ENCODE measurements at places on chromosomes 2 and 18.

GRCh38 chr2:221134718-221135117 is 437.4 kb downstream of the EPHA4 start:
- no peak for DNase-seq

GRCh38 chr2:108266218-108266617 is 22.5 kb upstream of the SULT1C2 start:
- no peak for DNase-seq

DNA sequence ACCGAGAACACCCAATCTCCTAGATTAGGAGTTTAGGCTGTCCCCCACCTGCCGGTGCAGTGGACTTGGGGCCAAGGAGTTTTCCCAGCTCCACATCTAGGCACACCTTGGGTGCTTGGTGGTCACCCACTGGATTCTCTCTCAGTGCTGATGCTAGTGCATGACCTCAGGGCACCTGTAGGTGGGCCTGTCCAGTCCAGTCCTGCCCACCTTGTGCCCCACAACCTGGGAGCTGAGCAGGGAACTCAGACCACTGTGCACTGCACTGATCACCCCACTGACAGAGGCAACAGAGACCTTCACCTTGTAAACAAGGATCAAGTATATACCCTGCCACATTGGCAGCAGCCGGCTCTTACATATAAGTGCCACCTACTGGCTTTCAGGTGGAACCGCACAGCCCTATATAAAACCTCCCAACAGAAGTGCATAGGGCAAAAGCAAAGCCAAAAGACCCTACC is 12.7 kb upstream of the CDH19 start:
- no peak for DNase-seq

DNA sequence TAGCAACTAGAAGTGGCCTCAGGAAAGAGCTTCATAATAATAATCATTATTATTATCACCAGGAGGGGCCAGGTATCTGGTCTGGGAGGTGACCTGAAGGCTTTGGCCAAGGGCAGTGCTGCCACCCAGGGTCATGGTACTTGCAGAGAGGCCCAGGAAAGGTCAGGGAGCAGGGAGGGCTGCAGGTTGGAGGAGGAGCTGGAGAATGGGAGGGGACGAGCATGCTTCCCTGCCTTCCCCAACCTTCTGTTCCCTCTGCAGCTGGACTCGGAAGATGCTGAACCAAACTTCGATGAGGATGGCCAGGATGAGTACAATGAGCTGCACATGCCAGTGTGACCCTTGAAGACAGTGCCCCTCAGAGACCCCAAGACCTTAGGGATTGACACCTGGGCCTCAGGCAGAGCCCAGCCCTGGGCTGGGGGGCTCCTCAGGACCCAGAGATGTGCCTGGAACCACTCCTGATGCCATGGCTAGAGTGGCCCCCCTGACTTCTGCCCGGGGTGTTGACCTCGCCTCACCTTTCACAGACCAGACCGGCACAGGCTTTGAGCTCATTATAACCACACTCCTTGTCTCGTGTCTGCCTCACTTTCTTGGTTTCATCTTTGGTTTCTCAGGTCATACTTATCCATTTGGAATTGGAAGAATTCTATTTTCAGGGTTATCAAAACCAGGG is 14.1 kb downstream of the SLC4A3 start:
- no peak for DNase-seq

- peak; percentile 17 for DNase-seq
Observed at GRCh38 chr2:134866498-134867099, 28.2 kb downstream of the ACMSD start.

GRCh38 chr2:131056204-131056931 is 36.9 kb downstream of the FAM168B start:
- no peak for DNase-seq

DNA sequence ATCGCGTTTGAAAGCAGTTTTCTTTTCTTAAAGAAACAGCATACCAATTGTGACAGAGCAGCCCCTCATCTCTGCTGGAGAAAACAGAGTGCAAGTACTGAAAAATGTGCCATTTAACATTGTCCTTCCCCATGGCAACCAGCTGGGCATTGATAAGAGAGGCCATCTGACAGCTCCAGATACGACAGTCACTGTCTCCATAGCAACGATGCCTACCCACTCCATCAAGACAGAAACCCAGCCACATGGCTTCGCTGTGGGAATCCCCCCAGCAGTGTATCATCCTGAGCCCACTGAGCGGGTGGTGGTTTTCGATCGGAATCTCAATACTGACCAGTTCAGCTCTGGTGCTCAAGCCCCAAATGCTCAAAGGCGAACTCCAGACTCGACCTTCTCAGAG is 9.5 kb downstream of the GRHL1 start:
- no peak for DNase-seq

DNA sequence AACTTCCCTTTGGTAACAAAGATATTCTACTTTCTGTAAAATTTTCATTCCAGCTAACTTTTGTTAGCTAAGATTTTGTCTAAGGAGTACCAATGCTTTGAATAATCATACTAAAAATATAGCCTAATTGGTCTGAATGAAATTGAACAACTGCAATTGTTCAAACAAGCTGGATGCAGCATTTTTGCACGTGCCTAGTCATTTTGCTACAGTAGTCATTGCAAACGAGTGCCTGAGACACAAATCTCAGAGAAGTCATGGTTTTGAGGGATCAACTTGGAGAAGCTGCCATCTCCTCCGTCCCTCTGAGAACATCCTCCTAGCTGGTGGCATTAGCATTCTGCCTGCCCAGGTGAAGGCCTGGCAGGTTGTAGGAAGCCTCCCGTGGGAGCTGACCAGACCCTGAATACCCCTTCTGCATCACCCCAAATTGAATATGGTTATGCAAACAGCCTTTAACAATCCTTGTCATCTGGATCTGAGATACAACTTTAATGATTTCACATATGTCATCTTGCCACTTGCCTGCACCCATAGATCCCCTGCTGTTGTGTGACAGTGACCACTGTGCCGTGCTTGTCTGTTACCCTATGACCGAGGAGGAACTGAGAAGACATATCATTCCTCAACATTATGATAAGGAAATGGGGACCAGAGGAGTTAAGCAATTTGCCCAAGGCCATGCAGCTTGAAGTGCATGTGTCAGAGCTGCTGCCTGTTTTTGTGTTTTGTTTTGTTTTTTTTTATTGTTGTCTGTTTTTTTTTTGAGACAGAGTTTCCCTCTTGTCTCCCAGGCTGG is 29.1 kb upstream of the MGAT4A start:
- no peak for DNase-seq

GRCh38 chr2:72457801-72458516 is 310.3 kb upstream of the CYP26B1 start:
- no peak for DNase-seq

DNA sequence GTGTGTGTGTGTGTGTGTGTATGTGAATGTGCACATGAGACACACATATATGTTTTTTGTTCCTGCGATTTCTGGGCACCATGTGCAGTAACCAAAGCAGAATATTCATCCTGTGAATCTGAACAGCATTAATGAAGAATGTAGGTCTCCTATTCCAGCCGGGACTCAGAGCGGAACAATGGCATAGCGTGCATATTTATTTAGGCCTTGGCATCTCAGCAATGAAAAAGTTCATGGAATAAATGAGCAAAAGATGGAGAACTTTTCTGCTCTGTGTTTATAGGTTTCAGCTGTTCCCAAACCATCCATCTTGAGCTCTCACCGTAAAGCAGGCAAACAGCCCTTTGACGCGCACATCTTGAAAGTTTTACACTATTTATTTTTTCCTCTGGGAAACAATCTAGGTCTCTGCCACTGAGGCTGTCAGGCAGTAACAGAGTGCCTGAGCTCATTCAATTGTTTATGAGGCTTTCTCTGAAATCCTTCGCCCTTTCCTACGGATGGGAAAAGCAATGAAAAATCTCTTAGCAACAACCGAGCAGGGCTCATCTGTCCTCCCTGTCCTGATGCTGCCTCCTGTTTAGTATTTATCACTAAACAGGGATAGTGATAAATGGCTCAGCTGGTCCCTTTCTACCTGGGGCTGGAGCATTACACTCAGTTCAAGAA is 146.2 kb upstream of the MSH6 start:
- DNase-seq = no peak

DNA sequence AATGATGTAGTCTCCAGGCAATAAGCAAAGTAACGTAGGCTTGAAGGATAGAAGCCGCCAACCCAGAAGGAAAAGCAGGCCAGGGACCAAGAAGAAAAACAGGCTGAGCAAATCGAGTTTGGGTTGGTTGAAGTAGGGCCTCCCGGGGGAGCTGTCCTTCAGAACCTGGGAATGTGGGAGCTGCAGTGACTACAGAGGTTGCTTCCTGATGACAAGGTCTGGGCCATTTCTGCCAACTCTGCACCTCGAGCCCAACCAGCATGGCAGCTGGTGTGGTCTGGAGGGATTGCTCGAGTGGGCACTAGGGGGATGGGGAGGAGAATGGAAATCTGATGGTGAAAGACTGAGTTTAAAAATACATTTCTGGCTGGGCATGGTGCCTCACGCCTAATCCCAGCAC is 14.1 kb downstream of the ACMSD start:
- DNase-seq = no peak

- no peak for DNase-seq
Observed at GRCh38 chr18:3879114-3879835, 429.3 kb downstream of the TGIF1 start.

DNA sequence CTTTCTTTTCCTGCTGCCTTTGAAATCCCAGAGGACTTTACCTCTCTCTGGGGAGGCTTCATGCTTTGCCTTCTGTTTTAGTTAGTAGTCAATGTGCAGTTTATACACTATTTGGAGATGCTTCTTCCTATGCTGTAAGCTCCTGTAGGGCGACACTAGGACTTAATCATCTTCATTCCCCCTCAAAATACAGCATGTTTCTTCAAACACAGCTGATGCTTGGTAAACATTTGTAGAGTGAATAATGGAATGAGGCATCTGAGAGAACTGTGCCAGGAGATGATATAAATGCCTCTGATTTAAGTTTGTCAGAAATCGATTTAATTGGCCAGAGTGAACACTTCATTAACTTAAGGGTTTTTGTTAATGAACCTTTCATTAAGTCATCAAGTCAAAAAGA is 43.4 kb downstream of the LHCGR start:
- no peak for DNase-seq

DNA sequence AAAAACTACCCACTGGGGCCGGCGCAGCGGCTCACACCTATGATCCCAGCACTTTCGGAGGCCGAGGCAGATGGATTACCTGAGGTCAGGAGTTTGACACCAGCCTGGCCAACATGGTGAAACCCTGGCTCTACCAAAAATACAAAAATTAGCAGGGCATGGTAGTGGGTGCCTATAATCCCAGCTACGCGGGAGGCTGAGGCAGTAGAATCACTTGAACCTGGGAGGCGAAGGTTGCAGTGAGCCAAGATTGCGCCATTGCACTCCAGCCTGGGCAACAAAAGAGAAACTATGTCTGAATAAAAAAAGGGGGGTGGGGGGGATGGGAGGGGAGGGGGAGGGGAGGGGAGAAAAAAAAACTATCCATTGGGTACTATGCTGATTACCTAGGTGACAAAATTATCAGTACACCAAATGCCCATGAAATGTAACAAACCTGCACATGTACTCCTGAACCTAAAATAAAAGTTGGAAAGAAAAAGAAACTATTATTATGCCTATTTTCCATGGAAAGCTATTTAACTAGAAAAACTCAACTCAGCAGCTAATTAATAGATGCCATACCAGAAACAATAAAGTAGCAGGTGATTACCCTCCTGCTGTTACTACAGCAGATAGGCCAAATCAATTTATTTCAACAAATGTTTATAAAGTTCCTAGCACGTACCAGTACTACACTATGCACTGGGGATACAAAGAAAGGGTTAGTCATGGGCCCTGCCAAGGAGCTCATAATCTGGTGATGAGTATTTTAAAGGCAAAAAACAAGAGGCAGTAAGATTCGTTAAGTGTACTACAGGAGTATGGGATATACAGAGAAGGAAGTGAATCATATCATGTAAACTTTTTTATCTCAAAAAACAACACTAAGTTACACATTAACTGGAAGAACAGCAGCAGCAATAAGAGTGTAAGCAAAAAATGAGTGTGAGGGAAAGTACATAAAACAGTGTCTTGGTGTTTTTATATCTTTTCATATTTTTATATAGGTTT is 112.8 kb upstream of the SLC39A10 start:
- DNase-seq = peak; percentile 47

- DNase-seq = no peak
Observed at GRCh38 chr2:236610991-236611821, 41.6 kb downstream of the ACKR3 start.

DNA sequence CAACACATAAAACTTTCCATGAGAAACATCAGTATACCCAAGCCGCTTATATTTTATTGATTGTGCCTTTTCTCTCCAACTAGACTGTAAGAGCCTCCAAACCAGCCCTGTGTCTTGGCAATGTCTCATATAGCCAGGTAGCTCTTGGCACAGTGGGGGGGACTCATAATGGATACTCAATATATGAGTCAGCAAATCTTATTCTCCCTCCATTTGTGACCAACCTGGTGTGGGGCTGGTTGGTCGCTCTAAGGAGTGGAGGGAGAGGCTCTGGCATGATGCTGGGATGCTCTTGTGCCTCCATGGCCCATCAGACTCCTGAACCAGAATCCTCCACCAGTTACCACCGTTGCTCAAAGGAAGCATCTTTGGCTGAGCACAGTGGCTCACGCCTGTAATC is 32.0 kb downstream of the EFR3B start:
- no peak for DNase-seq

- DNase-seq = no peak
Observed at GRCh38 chr2:222358876-222359275, 60.1 kb upstream of the PAX3 start.

DNA sequence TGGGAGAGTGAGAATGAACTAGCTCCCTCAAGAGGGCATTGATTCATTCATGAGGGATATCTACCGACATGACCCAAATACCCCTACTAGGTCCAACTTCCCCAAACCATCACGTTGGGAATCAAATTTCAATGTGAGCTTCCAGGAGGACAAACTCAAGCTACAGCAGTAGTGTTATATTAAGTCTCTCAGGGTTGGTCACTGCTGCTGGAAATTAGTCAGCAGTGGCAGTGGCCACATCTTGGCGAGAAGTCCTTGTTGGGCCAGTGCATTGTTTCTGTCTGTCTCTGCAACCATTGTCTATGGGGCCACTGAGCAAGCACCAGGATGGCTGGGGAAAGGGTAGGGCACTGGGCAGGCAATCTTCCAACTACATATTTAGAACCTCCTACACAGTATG is 47.5 kb downstream of the THUMPD2 start:
- DNase-seq = no peak

DNA sequence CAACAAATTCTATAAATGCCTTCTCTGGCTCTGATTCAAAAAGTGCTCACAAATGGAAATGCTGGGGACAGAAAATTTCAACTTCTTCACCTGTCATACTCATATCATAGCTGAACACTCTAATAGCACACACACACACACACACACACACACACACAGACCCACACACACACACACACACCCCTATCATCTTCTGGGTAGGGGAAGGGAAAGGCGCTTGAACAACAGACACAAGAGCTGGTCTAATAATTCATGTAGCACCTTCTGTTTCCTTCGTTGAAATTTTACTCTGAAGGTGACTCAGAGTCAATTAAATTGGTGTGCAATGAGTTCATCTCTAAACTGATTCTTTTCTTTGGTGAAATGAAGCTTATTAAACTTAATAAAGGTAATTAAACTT is 32.9 kb downstream of the CD28 start:
- no peak for DNase-seq

- no peak for DNase-seq
Observed at GRCh38 chr18:74450626-74451025, 6.5 kb downstream of the DIPK1C start.

GRCh38 chr2:21356086-21356856 is 232.5 kb downstream of the TDRD15 start:
- no peak for DNase-seq

Measured in AG04449 (cell line).